H1 (cell line): ENCODE measurements at places on chromosomes 1 and 21.

- no peak for DNase-seq
Measured at GRCh38 chr21:43211072-43211759, 42.4 kb downstream of the CRYAA start.

DNA sequence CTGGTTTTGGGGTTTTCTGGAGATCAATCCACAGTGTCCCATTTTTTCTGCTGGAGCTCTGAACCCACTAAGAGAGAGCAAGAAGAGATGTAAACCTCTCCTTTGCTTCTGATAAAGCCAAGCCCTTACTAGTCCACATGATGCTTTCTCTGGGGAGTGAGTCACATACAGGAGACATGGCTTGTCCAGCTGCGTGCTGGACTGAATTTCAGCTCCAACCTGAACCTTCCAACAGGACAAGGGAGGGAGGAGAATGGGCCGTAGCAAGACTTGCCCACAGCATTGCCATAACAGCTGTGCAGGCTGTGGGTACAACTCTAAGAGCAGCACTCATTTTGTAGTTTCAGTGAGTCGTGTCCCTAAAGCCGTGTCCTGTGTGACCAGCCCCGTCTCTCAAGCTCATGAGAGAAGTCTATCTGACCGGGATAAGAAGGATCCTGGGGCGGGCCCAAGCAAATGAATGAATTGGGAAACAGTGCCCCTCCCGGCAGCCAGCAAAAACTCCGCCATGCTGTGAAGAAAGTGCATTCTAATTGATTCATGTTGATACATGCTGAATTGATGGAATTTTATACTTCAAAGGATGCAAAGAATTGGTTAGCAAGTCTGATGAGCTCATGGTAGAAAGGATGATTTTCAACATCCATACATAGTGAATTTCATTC lies 195.2 kb downstream of the GABPA start:
- no peak for DNase-seq

DNA sequence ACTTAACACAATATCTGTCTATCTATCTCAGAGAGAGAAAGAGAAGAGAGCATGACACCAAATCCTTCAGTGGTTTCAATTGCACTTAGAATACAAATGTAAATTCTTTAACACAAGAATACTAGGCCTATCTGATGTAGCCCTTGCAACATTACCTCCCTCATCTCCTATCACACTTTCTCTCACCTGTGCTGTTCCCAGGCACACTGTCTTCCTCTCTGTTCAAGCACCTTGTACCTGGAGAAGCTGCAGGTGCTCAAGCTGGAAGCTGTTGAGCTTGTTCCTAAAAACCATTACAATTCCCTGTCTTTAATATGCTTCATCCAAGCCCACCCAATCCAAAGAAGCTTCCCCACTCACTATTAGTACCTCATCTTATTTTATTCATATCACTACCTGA lies 97.0 kb downstream of the GDAP2 start:
- no peak for DNase-seq

- DNase-seq = no peak
Measured at GRCh38 chr1:156821801-156822200, 5.2 kb upstream of the SH2D2A start.

DNA sequence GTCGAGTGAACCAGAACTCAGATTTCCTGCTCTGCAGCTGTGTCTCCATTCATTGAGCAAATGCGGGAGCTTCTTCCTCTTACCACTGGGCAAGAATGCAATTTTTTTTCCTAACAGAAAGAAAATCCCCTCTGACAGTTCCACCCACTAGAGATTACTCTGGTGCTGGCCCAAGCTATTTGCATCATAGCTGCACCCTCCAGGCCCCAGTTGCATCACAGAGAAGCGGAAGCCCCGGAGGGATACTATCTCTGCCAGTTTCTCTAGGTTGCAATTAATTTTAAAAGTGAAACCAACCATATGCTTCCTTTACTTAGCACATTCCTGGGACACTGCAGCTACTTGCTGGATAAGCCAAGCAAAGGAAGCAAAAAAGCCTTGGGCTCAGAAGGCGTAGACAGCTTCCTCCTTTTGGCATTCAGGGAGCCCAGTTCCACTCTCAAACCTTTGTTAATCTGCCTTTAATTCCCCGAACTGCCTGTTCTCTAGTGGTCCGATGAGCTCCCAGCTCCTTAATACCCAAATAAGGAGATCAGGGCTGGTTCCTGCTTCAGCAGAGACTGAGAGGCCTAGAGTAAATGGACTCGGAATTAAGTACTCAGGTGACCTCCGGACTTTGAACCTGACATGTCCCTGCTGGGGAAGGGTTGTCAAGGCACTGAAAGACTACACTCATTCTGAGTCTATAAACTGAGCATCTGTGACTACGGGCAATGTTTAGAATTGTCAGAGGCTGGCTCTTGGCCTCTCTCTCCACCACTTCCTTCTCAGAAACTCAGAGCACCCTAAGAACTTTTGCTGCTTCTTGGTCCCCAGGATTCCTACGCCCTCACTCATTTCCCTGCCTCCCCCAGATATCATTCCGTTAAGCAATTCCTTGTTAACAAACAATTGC lies 72.5 kb upstream of the TNFSF18 start:
- peak; percentile 50 for DNase-seq

- peak; percentile 89 for DNase-seq
Measured at GRCh38 chr1:210292231-210292871, 36.4 kb upstream of the HHAT start.

DNA sequence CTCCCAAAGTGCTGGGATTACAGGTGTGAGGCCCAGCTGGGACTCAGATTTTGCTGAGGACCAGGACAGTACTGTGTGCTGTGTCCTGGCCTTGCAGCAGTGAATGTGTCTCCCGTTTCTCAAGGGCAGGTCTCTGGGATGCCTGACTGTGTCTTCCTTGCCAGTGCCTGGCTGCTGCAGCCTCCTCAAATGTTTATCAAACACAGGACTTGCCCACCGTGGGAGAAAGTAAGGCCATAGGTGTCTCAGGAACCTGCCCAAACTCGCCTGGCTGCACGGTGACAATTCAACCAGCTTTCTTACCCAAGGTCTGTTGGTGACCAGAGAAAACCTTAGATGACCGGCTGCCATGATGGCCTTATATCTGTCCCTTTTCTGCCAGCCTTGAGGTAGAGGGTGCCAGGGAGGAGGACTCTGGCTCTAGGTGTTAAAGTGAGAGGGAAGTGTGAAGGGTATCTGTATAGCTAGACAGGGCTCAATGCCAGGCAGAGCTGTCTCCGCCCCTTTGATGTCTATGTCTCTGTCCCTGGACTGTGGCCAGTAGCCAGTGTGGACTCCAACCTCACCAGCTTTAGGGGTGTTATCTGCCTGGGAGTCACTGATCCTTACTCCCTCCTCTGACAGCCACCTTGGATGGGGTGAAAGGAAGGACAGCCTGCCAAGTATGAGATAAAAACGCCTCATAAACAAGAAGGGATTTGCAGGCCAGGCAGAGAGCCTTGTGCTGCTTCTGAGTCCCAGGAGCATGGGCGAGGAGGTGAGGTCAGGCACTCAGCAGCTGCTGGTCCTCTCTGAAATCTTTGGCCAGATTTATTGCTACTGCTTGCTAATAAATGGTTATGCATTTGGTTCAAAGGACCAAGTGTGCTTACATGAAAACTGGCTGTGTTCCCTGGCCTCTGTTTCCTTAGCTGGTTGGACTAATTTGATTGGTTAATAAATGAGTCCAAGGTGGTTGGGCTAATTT lies 22.3 kb downstream of the IL6R start:
- DNase-seq = no peak

GRCh38 chr1:244150071-244150470 lies 99.0 kb downstream of the ZBTB18 start:
- no peak for DNase-seq

DNA sequence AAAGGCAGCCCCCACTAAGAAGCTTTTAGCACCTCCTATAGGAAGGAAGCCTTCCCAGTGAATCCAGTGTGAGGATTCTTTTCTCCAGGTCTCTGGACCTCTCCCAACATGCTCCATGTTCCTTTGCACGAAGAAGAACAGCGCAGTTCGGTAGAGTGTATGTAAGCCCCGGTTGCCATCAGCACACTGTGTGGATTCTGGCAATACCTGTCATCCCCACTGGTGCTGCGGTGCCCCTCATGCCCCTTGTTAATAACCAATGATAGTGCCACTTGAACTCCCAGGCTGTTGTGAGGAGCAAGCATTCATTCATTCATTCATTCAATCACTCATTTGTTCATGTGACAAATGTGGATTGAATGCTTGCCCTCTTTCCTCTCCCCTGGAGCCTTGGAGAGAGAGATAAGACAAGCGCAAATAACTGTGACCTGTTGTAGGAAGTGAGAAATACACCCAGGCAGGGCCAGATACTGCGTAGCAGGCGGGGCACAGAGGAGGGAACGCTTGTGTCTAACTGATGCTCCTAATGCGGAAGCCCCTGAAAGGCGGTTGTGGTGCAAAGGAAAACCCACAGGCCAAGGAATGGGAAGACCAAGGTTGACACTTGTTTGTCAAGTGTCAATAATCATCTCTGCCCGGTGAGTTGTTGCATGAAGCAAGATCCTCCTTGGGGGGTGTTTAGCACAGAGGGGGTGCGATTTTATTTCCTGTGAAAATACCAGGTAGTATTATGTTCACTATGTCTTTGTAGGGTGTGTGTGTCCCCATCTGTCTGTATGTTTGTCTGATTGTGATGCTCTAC lies 9.8 kb downstream of the LGR6 start:
- no peak for DNase-seq

DNA sequence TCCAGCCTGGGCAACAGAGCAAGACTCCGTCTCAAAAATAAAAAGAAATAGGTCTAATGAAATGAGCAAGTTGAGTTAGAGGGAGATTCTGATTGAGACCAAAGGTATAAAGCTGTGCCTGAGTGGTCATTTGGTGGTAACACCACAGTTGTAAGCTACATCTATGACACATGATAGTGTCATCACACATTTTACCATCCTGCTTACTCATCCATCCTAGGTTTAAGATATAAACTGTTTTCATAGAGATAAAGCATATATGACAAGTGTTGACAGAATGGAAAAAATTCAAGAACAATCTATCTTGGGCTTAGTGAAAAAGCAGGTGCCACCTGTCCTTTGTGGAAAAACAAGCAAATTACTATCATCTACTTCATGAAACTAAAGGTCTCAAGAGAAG lies 7.1 kb upstream of the CFAP141 start:
- no peak for DNase-seq

DNA sequence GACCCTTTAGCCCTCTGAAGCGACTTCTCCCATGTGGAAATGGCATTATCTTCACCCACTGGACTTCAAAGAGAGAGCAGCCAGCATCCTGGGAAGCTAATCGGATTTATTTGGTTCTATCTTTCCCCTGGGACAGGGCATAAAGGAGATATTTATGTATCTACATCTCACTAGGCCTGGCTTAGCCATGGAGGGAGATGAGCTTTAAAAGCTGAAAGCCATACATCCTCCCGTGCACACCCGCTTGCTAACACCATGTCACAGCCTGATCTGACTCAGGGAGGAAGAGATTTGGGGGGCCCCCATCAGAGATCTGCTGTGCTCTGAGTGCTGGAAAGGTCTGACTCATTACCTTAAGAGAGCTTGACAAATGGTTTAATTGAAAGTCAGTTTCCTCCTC lies 155.9 kb downstream of the PLXNA2 start:
- no peak for DNase-seq

DNA sequence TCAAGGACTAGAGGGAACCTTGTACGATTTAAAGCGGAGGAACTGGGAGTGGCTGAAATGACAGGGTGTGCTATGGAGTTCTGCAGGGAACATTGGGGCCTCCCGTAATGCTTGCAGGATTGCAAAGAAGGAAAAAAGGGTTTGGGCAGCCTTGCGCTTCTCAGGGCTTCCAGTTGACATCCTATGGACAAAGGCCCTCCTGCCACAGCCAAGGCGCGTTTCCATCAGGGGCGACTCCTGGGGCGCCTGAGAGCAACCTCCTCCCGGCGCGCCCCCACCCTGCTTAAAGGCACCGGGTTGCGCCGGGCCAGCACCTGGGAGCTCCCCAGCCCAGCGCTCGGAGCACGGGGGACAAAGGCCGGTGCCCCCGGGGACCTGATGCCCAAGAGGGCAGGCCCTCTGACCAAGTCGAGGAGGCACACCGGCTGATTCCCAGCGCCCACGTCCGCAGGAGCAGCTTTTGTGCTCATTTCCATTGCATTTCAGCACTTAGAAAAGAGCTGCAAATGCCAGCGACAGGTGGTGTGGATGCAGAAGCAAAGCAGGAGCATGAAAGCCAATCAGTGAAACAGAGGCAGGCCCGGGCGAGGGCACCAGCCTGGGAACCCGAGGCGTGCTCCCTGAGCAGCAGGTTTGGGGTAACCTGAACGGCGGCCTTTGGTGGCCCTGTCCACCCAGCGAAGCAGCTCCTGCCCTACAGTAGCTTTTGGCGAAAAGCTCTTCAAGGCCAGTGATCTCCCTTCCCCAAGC lies 17.6 kb upstream of the RNF187 start:
- DNase-seq = no peak

- no peak for DNase-seq
Measured at GRCh38 chr1:88293691-88294190, 390.3 kb upstream of the PKN2 start.

DNA sequence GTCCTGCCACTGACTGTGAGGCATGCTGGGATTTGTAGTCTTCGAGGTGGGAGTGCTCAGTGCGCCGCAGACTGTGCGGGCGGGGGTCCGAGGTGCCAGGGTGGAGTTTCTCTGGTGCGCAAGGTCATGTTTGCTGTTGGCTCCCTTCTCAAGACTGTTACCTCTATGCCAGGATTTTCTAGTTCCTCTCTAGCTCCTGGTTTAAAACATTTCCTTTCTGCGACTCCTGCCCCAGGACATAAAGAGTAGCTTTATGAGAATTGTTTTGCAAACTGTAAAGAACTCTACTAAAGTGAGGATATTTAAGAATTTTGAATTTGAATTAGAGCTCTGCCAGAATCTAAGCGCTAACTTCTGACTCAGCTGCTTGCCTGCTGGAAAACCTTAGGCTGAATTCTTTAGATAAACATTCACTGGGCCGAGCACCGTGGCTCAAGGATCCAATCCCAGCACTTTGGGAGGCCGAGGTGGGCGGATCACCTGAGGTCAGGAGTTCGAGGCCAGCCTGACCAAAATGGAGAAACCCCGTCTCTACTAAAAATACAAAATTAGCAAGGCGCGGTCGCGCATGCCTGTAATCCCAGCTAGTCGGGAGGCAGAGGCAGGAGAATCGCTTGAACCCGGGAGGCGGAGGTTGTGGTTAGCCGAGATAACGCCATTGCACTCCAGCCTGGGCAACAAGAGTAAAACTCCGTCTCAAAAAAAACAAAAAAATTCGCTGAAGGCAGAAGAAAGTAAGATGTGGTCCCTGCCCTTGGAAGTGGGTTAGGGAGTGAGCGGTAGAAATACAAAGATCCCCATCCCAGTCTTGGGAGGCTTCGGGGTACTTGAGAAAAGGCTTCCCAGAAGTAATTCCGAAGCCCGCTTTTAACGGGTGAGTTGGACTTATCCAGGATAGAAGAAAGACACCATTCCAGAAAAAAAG lies 992 bp upstream of the USP48 start:
- peak; percentile 95 for DNase-seq

DNA sequence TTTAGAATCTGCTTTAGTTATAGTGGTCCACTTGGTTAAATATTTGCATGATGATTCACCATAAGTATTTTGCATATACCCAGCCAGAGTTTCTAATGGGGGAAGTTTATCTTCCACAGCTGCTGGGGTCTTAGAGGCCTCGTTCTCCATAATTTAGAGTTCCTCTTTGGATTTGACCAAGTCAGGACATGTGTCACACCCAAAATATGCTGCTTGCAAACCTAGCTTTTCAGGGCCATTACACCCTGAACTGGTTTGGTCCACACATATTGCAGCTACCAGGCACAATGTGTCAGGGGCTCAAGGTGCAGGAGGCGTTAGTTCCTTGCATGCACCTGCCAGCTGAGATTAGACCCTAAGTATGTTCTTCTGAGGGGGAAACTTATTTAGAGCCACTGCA lies 17.1 kb upstream of the FMO4 start:
- DNase-seq = no peak
